ENCODE measurements at places on chromosomes 12 and 14. TPM values are rescaled to one million over a fixed set of nuclear protein-coding genes. Genes with fewer than 3 reads are reported as not detected.

- H3K36me3 ChIP-seq, result no peaks in the 10 kb centered on the region
- H3K27me3 ChIP-seq, result no peaks in the 10 kb centered on the region
- peak overlapping the region; percentile 39 for H3K27ac ChIP-seq
Observed at GRCh38 chr12:90250766-90251165, 542.1 kb upstream of the ATP2B1 start.

GRCh38 chr12:16583969-16584745, 21.8 kb downstream of the LMO3 start:
- no peak for DNase-seq
- no peak overlapping the region for H3K4me3 ChIP-seq
- H3K27me3 ChIP-seq, result no peaks in the 10 kb centered on the region

GRCh38 chr12:111419784-111420183, 14.1 kb downstream of the SH2B3 start:
- H3K27ac ChIP-seq, result no peak overlapping the region
- H3K4me1 ChIP-seq, result peaks cover under 1% of the 10 kb centered on the region
- H3K36me3 ChIP-seq, result peaks cover 23% of the 10 kb centered on the region
- DNase-seq, result no peak
- H3K4me3 ChIP-seq, result no peak overlapping the region
- H3K27me3 ChIP-seq, result no peaks in the 10 kb centered on the region

FOXN3 gene
- 162 TPM for total RNA-seq

ADSS1 gene
- total RNA-seq, result 2.8 TPM

CLEC6A gene
- total RNA-seq, result not detected

TTC6 gene
- total RNA-seq, result 9.5 TPM
